ENCODE measurements at places on chromosomes 6 and 20. TPM values are rescaled to one million over a fixed set of nuclear protein-coding genes. Genes with fewer than 3 reads are reported as not detected.

GRCh38 chr20:50356962-50357782 lies 153.0 kb upstream of the PTPN1 start:
- no peaks in the 10 kb centered on the region for H3K27me3 ChIP-seq
- H3K4me1 ChIP-seq: no peaks in the 10 kb centered on the region
- DNase-seq: no peak
- no peaks in the 10 kb centered on the region for H3K36me3 ChIP-seq

GRCh38 chr6:15768999-15769398 lies 106.2 kb upstream of the DTNBP1 start:
- H3K4me3 ChIP-seq: no peak overlapping the region
- no peak overlapping the region for H3K27ac ChIP-seq
- no peaks in the 10 kb centered on the region for H3K4me1 ChIP-seq

DNA sequence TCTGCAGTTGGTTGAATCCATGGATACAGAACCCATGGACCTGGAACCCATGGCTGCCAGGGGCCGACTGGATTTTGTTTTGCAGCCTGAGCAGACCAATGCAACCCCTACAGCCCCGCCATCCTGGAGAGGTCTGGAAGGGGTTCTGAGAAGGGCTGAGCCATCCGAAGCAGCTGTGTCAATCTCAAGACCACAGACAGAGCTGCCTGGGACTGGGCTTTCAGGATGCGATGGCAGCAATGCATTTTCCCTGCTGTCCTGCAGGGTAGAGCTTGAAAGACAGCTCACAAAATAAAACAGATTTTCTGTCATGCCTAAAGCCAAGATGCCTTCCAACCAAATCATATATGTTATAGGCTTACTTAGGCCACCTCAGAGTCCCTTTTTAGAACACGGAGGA lies 125.8 kb upstream of the NXT1 start:
- H3K27me3 ChIP-seq: no peaks in the 10 kb centered on the region
- DNase-seq: no peak
- no peak overlapping the region for H3K27ac ChIP-seq
- H3K4me3 ChIP-seq: no peak overlapping the region
- H3K4me1 ChIP-seq: no peaks in the 10 kb centered on the region

DNA sequence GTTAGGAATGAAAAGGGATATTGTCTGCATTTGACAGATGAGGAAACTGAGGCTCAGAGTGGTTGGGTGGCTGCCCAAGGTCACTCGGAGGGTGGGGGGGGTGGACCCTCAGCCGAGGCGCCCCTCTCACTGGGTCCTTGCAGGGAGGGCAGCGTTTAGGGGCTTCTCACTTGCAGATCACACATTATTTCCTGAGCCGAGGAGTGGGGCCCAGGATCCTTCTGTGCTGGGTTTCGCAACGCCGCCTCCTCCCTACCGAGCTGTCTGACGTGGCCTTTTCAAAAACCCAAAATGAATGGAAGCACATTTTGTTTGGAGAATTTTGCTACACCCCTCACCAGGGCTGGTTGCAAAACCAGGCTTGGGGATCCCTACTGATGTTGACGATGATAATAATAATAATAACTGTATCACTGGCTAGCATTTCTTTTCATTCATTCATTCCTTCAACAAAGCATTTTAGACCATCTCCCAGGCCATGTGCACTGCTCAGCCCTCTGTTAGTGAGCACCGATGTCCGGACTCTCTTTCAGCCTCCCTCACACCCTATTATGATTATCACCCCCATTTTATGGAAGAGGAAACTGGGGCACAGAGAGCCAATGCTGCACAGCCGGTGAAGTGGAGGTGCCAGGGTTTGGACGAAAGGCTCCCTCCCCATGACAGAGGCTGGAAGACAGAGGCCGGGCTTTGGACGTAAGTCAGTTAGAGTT lies 5.2 kb downstream of the DLGAP4 start:
- H3K4me1 ChIP-seq: no peaks in the 10 kb centered on the region
- no peak for DNase-seq
- H3K36me3 ChIP-seq: no peaks in the 10 kb centered on the region
- H3K27me3 ChIP-seq: peaks cover 71% of the 10 kb centered on the region

BCAS1 gene
- 0.38 TPM for total RNA-seq

DNA sequence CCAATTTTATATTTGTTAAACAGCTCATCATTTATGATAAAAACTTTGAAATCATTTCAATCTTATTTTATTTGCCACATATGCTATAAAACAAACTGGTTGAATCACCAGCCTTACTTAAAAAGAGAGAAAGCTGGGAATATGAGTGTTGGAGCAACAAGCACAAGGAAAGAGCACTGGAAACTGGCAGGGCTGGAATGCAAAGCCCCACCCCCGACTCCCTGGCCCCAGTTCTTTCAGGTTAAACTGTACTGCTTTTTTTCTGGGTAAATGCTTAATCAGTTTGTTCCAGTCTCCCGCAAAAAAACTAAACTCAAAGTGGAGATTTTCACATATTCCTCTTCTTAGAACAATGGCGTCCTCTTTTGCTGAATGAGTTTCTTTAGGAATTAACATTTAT lies 433.8 kb upstream of the NOX3 start:
- no peak overlapping the region for H3K27ac ChIP-seq
- H3K27me3 ChIP-seq: no peaks in the 10 kb centered on the region
- H3K36me3 ChIP-seq: no peaks in the 10 kb centered on the region
- DNase-seq: no peak

DNA sequence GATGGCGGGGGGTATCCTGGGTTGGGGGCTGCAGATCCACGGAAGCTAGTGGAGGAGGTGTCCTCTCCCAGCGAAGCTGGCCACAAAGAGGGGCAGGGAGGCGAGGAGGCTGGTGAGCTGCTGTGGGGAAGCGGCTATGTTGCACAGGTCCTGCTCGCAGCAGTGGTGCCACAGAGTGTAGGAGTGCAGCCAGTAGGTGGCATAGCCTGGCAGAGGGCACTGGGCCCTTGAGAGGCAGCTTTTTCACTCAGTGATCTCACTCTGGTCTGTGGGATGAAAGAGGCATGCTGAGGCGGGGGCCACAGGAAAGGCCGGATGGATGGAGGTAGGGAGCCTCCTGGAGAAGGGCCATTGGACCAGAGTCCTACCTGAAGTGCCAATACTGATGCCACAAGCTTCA lies 2.9 kb upstream of the LY6G6D start:
- H3K4me1 ChIP-seq: peaks cover 8% of the 10 kb centered on the region
- H3K36me3 ChIP-seq: no peaks in the 10 kb centered on the region
- DNase-seq: no peak
- H3K27me3 ChIP-seq: no peaks in the 10 kb centered on the region
- H3K27ac ChIP-seq: no peak overlapping the region
